ENCODE measurements at places on chromosomes 2 and 18. TPM values are rescaled to one million over a fixed set of nuclear protein-coding genes. Genes with fewer than 3 reads are reported as not detected.

TNFRSF11A gene
- 6.5 TPM for polyA plus RNA-seq

REG1B gene
- not detected for polyA plus RNA-seq

NEU4 gene
- 1.3 TPM for polyA plus RNA-seq

CRYGC gene
- not detected for polyA plus RNA-seq

BOK gene
- not detected for polyA plus RNA-seq

FBXO36 gene
- polyA plus RNA-seq: 2.2 TPM

FAM237A gene
- not detected for polyA plus RNA-seq

IL36G gene
- not detected for polyA plus RNA-seq

ARL5A gene
- 64.0 TPM for polyA plus RNA-seq

TCF4 gene
- 2.2 TPM for polyA plus RNA-seq

TUBA3E gene
- polyA plus RNA-seq: not detected

LDLRAD4 gene
- polyA plus RNA-seq: 17.4 TPM

CYRIA gene
- polyA plus RNA-seq: 0.18 TPM

Data from CD4-positive, alpha-beta memory T cell (primary cell).